ENCODE measurements at places on chromosomes 13 and 19.

DNA sequence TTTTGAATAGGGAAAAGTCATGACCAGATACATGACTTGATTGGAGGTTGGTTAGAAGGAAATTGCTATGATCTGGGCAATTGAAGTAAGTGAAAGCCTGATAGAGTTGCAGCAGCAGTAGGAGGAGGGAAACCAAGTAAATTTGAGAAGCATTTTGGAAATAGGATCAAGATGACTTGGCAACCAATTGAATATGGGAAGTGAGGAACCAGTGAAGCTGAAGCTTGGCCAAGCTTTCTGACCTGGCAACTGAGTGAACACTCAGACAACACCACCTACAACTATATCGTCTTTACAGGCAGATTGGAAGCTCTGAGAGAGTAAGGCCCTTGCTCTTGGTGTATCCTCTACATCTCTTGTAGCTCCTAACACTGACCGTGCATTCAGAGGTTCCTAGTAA, 16.2 kb upstream of the KATNAL1 start:
- DNase-seq, result no peak

- no peak for DNase-seq
These were observed 108.2 kb downstream of the DACH1 start for GRCh38 chr13:71758828-71759227.

- no peak for DNase-seq
These were observed 153.9 kb downstream of the TEX29 start for GRCh38 chr13:111474136-111475002.

DNA sequence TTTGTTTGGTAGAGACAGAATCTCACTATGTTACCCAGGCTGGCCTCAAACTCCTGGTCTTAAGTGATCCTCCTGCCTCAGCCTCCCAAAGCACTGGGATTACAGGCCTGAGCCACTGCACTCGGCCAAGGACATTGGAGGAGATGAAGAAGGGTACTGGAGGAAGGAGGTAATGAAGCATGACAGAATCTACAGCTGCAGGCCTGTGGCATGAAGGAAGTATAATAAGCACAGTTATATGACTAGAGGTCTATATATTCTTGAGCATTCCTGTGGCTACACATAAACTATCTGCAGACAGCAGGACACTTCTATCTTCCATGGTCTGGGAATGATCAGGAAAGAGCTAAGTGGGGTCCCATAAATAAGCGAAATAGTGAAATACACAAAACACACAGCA, 18.2 kb downstream of the ZNF565 start:
- no peak for DNase-seq

GRCh38 chr13:29922896-29923295, 72.5 kb upstream of the UBL3 start:
- no peak for DNase-seq

DNA sequence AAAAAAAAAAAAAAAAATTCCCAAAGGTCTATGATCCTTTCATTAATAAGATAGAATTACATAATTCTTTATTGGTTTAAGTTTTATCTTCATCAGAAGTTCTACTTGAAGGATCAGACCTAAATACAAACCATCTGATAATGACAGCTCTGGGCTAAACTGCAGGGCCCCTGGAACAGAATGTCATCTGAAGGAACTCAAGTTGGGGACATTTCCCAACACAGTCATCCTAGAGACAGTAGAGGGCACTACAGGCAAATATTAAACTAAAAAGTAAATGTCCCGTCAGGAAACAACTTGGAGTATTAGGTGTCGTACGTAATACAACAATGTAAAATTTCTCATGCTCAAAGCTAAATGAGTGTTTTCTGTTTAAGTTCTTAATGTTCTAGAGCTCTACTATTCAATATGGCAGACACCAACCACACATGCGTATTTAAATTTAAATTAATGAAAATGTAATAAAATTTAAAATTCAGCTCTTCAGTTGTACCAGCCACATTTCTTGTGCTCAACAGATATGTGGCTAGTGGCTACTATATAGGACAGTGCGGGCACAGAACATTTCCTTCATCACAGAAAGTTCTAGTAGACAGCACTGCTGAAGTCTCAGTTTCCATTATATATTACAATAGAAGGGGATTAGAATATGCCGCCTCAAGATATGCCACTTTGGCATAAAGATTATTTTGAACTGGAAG, 21.8 kb upstream of the NAXD start:
- no peak for DNase-seq

DNA sequence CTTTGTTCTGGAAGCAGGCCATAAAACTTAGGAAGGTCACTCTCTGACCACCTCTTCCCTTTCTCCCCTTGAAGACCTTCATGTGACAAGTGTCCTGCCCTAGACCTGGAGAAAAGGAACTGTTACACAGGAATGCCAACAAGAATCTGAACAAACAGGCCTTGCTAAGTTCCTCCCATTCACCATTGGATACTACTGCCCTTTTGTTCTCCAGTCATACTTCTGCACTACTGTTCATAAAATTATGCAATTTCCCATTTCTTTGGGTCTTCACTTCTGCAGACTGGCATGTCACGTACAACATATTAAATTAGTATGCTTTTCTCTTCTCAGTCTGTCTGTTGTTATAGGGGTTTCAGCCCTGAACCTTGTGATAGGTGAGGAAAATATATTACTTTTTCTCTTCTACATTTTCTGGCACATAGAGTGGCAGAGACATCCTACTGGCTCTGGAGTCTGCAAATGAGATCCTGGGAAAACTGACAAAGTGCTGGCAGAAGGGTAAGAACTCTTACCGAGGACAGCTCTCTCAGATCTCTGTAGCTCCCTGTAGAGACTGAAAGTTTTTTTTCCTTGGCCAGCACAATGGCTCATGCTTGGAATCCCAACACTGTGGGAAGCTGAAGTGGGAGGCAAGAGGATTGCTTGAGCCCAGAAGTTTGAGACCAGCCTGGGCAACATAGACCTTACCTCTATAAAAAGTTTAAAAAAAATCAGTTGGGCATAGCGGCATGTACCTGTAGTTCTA, 87.6 kb upstream of the SPRY2 start:
- no peak for DNase-seq

- DNase-seq, result no peak
These were observed 1.1 kb downstream of the CNFN start for GRCh38 chr19:42388851-42389489.

- DNase-seq, result no peak
These were observed 44.4 kb downstream of the KLF5 start for GRCh38 chr13:73103238-73103637.

- DNase-seq, result no peak
These were observed 8.1 kb downstream of the SPART start for GRCh38 chr13:36337938-36338641.

GRCh38 chr13:78875792-78876580, 217.0 kb upstream of the OBI1 start:
- no peak for DNase-seq

- no peak for DNase-seq
These were observed 16.4 kb downstream of the CARM1 start for GRCh38 chr19:10887616-10888367.

DNA sequence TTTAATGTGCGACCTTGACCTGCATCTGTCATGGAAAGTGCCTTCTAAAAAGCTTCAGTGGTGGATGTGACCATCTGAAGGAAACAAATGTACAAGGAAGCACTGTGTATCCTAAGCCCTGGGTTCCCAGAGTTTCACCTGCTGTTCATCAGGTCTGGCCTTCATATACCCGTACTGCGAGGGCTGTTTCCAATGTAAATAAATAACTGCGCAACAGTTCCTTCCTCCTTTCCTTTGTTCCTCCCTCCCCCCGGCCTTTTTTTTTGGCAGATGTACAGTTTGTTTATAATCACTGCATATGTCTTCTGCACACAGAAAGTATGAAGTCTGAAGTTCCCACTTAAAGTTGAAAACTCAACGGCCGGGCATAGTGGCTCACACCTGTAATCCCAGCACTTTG, 5.2 kb downstream of the FAAP24 start:
- DNase-seq, result no peak

GRCh38 chr13:109226631-109227030, 559.8 kb downstream of the IRS2 start:
- no peak for DNase-seq

- peak; percentile 72 for DNase-seq
These were observed 2.2 kb downstream of the FLT3LG start for GRCh38 chr19:49475995-49476880.

DNA sequence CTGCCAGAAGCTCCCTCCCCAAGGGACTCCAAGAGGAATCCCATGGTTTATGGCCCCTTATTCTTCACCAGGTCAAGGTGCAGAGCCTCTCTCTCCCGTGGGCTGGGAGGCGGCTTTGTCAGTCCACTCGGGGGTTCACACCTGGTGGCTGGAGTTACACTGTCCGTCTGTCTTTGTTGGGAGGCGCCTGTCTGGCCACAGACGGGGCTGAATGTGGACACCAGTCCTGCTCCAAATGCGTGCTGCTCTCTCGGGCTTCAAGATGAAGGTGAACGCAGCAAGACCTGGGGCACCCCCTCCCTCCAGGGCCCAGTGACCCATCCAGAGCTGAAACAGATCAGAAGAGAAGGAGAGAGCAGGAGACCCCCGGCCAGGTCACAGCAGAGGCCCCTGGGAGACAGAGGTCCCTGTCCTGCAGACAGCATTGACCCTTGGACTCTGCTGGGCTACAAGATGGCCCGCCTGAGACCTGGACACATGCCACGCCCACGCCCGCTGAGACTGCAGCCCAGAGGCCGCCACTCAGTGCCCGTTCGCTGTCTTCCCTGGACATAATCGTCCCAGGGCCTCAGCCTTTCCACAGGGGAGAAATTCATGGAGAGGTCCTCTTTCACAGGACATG, 29.9 kb upstream of the TUBGCP3 start:
- DNase-seq, result no peak
